ENCODE measurements at places on chromosomes 16 and 17. TPM values are rescaled to one million over a fixed set of nuclear protein-coding genes. Genes with fewer than 3 reads are reported as not detected.

Gene CD300LB
- total RNA-seq: not detected

Gene NPIPA8
- total RNA-seq: 0.94 TPM

Gene COX6A2
- total RNA-seq: not detected

Gene C16orf92
- not detected for total RNA-seq

Gene OR1F1
- total RNA-seq: 0.76 TPM

Gene TBC1D3
- total RNA-seq: not detected

Gene NOD2
- total RNA-seq: 0.02 TPM

Gene AIPL1
- not detected for total RNA-seq

Gene KRT35
- not detected for total RNA-seq

Gene HS3ST6
- 3.8 TPM for total RNA-seq

Gene ADGRG1
- 249 TPM for total RNA-seq

Gene OR1A1
- total RNA-seq: not detected

Gene PPL
- 4.8 TPM for total RNA-seq

Gene HELZ
- total RNA-seq: 12.6 TPM

Gene TBX6
- 0.40 TPM for total RNA-seq

Gene KRTAP4-3
- total RNA-seq: not detected

Gene SOX8
- 1.7 TPM for total RNA-seq

Gene HCRT
- total RNA-seq: not detected

Gene CACNG5
- total RNA-seq: not detected

Gene IGSF6
- not detected for total RNA-seq
